ENCODE measurements at places on chromosomes 7 and 10.

DNA sequence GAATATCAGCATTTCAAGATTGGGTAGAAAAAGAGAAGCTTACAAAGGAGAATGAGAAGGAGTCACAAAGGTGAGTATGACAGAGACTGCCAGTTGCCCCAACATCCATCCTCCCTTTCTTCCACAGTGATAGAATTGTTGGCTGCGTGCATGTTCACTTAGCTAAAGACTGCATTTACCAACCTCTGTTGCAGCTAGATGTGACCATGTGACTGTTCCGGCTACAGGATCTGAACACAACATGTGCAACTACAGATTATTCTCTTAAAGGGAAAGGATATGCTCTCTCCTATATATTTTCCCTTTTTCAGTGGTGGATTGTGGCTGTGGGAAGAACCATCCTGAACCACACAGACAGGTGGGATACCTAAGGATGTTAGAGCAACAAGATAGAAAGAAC is 60.5 kb upstream of the ZNRF2 start:
- no peak for DNase-seq

GRCh38 chr10:72248468-72249151 is 25.1 kb upstream of the DDIT4 start:
- DNase-seq, result peak; percentile 70

GRCh38 chr10:5963591-5963990 is 13.8 kb downstream of the IL15RA start:
- DNase-seq, result no peak

DNA sequence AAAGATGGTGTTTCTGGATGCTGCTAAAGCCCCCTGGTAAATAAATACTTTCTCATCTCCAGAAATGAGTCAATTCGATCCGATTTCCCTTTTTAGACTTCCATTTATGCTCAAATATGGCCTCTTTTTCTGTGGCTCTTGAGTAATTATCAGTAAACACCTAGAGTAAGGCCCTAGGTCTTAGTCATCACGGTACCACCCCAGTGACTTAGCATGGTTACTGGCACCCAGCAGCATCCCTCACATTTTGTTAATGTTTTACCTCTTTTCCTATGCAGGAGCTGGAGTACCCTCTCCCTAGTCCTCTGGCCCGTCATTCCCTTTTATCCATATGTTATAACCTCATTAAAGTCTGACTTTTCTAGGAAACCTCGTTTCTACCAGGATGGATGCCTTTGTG is 19.5 kb downstream of the CHN2 start:
- no peak for DNase-seq

GRCh38 chr10:79259834-79260233 is 87.4 kb upstream of the PPIF start:
- DNase-seq, result no peak

- no peak for DNase-seq
Measured at GRCh38 chr10:70540089-70540788, 61.7 kb downstream of the PALD1 start.

- no peak for DNase-seq
Measured at GRCh38 chr10:77074104-77074624, 563.4 kb downstream of the KCNMA1 start.

DNA sequence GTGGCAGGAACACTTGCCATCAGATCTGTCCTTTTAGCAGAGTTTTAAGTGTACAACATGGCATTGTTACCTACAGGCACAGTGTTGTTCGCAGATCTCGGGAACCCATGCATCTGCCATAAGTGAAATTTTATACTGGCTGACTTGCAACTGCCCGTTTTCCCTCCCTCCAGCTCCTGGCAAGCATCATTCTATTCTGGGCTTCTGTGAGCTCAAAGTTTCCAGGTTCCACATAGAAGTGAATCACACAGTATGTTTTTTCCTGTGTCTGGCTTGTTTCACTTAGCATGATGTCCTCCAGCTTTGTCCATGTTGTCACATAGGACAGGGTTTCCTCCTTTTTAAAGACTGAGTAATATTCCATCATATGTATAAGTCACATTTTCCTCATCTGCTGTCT is 56.6 kb downstream of the C10orf143 start:
- no peak for DNase-seq

DNA sequence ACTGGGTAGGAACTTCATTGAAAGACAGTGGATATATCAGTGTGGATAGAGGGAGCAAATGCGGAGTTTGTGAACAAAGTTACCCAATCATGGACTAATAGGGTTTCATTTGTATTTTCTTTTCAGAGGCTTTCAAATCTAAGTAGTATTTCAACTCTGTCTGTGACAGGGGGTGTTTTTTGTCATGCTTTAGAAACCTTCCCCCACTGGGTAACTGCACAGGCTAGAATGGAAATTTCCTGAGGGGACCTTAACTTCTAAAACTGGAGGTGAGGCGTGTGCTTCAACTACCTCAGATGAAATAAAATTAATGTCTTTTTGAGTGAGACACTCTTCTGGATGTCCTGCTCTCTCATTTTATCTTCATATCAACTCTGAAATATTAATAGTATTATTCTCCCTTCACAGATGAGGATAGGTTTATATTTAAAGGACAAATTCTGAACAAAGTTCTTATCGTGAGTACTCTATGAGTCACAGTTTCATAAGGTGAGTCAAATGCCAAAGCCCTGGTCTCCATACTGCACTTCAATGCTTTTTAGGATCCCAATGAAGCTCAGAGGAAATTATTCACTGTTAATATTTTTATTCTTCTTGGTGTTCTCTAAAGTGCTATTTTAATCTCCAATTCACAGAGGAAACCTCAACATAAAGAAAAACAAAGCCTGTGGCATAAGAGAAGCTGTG is 770.6 kb downstream of the CCSER2 start:
- DNase-seq, result no peak

GRCh38 chr10:48184224-48184623 is 90.3 kb downstream of the FRMPD2 start:
- DNase-seq, result no peak

All from hippocampal formation (tissue), 2 donors.